ENCODE measurements at places on chromosomes 6 and 20. TPM values are rescaled to one million over a fixed set of nuclear protein-coding genes. Genes with fewer than 3 reads are reported as not detected.

SNAI1 gene
- 1.8 TPM for polyA plus RNA-seq

TTPAL gene
- 2.3 TPM for polyA plus RNA-seq

MTHFD1L gene
- 10.8 TPM for polyA plus RNA-seq

ENPP1 gene
- 0.45 TPM for polyA plus RNA-seq

RUNX2 gene
- 0.23 TPM for polyA plus RNA-seq

Data from heart right ventricle (tissue), 16 donors.